ENCODE measurements at places on chromosomes 7 and 10.

GRCh38 chr10:132269266-132270230 is 38.2 kb downstream of the STK32C start:
- no peak for DNase-seq

GRCh38 chr7:30285067-30285535 is 704 bp downstream of the ZNRF2 start:
- peak; percentile 33 for DNase-seq

GRCh38 chr7:28626221-28626620 is 213.9 kb downstream of the CREB5 start:
- DNase-seq = no peak

DNA sequence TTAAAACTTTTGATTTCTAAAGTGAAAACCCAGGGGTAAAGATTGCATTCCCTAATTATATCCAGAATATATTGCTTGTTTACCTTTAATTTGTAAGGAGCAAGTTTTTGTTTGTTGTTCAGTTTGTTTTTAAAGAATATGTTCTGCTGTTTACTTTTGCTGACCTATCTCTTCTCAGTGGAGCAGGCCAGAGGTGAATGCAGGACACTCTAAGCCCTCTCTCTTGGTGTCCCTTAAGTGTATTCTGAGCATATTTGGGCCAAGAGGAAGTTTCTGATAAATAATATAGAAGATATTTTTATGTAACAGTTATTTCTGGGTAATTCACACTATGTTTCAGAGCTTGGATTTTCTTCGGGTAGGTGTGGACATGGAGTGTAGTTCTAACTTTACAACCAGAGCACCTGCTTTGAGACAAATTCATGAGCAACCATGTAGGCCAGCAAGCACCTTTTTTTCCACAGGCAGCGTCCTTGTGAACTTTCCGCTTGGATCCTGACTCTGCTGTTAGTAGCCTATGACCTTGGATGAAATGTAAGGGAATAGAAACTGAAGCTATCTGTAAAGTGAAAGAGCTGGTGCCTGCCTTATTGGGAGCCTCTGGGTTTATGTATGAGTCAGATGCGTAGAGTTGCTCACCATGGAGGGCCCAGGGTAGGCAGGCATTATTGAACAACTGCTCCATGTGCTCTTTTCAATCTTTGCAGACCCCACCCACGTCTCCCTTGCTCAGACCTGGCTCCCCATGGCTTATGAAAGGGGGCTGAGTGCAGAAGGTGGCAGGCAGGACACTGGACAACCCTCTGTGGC is 16.1 kb downstream of the OGDH start:
- DNase-seq = no peak

DNA sequence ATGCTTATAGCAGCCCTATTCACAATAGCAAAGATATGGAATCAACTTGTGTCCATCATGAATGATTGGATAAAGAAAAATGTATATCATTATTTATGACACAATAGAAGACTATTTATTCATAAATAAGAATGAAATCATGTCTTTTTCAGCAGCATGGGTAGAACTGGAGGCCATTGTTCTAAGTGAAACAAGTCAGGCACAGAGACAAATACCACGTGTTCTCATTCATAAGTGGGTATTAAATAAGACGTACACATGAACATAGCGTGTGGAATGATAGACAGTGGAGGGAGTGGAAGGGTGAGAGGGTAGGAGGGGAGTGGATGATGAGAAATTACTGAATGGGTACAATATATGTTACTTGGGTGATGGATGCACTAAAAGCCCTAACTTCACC is 762.4 kb downstream of the REEP3 start:
- no peak for DNase-seq

DNA sequence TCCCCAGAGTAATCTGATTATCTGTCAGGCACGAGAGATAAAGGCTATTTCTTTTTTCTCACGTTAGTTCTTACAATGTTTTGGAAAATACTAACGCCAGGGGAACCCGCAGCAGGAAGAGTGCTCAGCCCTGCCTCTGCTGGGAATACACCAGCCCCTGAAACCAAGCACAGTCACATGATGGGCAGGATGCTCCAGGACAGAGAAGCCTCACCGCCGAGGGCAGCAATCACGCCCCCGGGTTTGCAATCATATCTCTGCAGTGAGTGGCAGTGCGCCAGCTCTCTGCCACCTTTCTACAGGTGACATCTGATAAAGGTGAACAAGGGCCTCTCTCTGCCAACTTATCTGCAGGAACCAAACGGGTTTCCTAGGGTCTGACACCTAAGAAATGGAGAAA is 39.8 kb downstream of the BRI3 start:
- no peak for DNase-seq

GRCh38 chr10:112637901-112638300 is 190.9 kb downstream of the VTI1A start:
- no peak for DNase-seq

- DNase-seq = no peak
Observed at GRCh38 chr7:48114115-48114514, 25.1 kb downstream of the UPP1 start.

DNA sequence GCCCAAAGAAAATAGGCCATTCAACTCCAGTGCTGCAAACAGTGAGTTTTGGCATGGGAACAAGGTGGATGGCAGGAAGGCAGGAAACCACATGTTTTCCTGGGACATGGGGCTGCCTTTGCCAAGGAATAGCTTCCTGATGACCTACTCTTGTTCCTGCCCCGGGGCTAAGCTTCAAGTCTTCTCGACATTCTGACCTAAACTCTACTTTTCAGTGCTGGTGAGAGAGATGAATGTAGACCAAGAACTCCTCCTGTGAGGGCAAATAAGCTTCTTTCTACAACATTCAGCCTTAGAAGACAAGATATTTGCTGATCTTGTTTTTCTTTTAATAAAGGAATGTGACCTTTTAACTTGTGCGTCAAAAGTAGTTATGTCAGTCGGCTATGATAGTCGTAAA is 199.0 kb downstream of the GPR37 start:
- no peak for DNase-seq

DNA sequence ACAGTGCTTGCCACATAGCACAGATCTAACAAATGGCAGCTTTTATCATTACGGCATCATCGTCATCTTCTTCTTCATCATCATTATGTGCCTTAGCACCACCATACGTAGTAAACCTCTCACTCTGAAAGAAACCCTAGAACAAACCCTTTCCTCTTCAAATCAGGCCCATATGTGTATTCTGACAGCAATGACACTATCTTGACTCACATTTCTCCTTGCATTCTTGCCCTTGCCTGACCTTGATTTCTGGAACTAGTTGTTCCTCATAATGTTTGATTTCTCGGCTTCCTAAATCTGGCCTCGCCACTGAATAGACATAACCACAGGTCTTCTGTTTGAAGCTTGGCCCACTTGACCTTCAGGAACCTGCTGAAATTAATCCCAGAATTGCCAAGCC is 115.3 kb downstream of the DGKI start:
- no peak for DNase-seq

- DNase-seq = no peak
Observed at GRCh38 chr10:120744040-120744439, 107.1 kb upstream of the WDR11 start.

DNA sequence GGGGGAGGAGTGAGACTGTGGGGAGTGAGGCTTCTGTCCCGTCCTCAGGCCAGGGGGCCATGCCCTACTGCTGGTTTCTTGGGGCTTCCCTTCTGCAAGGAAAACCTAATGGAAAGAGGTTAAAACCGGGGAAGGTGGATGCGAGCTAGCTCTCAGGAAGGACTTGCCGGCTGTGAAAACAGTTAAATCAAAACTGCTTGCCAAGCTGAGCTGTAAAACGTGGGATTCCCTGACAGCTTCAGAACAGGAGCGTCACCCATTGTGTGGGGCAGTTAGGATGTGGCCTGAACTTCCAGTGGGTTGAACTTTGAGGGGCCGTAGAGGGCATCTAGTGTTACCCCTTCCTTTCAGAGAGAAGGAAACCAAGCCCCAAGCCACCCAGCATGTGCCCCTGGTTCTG is 13.1 kb downstream of the TSPAN15 start:
- DNase-seq = no peak

- DNase-seq = no peak
Observed at GRCh38 chr7:71843676-71844075, 568.5 kb downstream of the CALN1 start.

DNA sequence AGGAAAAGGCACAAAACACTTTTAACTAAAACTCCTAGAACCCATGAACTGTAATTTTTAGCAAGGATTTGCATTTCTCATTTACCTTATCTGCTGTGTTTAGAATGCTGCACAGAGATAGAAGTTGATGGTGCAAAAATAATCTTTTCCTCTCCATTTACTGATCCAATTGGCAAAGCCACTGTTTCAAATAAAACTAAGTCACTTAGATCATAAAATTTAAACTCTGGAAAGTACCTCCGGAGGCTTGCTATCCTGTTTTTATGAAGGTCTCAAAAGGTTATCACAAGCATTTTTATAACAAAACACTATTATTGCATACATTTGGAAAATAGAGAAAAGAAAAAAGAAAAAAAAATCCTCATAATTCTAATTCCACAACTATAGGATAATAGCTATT is 7.6 kb downstream of the CPA2 start:
- DNase-seq = no peak

DNA sequence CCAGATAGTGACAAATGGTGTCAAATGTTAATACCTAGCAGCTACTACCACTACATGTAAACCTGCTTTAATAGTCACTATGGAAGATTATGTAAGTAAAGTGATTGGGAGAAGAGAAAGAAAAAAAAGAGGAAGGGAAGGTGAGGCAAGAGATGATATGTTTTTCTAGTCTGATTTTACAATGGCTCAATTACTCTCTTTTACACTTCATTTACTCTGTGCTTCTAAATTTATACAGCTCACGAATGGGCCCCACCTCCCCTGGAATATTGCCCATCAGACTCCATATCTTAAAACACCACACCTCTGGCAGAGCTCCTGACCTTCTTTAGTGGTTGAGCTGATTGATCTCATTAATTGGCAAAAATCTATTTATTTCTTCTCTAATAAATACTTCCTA is 28.0 kb upstream of the IKZF1 start:
- no peak for DNase-seq

GRCh38 chr10:13631594-13631993 is 44.8 kb downstream of the PRPF18 start:
- DNase-seq = no peak

DNA sequence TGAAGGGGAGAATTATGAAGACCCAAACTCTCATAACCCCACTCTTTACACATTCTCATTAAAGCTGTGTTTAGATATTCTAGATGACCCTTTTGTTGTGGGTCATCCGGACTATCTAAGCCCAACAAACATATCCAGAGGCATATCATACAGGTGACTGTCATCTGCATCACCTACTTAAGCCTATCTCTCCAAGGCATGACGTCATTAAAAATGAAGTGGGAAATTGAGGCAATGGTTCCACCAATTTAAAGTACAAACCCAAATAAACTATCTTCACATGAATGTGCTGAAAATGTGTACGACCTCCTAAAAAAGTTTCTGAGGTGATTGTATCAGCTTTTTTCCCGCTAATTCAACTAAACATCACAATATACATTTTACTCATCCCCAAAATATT is 4.5 kb upstream of the RALA start:
- no peak for DNase-seq

DNA sequence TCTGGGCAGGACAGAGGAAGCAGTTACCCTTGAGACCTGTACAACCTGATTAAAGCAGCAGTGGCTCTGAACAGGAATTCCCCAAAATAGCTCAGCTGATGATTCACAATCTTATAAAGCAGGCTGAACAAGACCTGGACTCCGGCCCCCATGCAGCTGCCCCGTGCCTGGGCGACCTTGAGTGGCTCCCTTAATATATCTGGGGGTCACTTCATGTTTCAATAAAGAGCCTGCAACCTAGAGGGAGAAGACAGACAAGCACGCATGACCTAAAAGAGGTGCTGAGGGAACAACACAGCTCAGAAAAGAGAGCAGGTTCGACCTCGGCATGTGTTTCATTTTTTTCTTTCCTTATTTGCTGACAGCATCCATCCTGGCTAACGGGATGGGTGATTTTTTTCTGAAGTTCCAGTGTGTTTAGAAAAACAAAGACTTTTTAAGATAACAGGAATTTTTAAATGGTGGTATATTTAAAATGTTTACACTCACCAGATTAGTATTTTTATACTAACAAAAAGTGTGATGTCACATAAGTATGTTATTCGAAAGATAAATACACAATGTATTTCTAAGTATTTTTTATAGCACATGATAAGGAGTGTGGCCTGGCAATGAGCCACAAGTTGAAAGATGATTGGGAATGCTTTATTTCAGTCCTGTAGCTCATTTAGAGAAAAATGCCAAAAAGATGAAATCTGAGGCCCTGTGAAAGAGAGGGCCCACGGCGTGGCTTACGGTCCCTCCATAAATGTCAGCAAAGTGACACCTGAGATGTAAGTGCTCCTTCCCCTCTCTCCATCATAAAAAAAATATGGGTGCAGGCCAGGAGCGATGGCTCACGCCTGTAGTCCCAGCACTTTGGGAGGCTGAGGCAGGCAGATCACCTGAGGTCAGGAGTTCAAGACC is 161.3 kb downstream of the SLIT1 start:
- DNase-seq = peak; percentile 59
